Cerebellum (tissue), 4 donors: ENCODE measurements at places on chromosomes 3 and 15. TPM values are rescaled to one million over a fixed set of nuclear protein-coding genes. Genes with fewer than 3 reads are reported as not detected.

The PLSCR2 gene
- not detected for total RNA-seq

The EFL1 gene
- 25.2 TPM for total RNA-seq

The ABCF3 gene
- total RNA-seq, result 52.9 TPM

The ZNF609 gene
- 37.7 TPM for total RNA-seq

- DNase-seq, result no peak
Measured at GRCh38 chr3:167054926-167055325, 325.2 kb downstream of the ZBBX start.

DNA sequence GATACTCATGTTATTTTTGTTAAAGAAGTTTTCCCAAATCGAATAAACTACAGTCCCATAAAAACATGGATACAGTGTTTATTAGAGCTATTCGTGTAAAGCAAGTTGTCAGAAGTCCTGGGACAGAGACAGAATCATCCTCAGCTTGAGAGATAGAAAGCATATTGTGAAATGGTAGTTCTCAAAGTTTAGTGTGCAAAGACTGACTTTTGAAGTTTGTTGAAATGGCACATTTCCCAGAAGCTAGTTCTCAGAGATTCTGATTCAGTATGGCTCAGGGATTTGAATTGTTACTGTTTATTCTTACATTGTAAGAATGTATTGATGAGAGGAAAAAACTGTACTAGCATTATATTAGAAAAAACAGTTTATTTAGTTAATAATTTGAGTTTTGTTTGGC is 22.1 kb downstream of the GABRR3 start:
- no peak for DNase-seq

GRCh38 chr15:28456476-28457395 is 76.0 kb downstream of the GOLGA8G start:
- DNase-seq, result no peak

- DNase-seq, result no peak
Measured at GRCh38 chr3:142574665-142575064, 3.9 kb downstream of the ATR start.

DNA sequence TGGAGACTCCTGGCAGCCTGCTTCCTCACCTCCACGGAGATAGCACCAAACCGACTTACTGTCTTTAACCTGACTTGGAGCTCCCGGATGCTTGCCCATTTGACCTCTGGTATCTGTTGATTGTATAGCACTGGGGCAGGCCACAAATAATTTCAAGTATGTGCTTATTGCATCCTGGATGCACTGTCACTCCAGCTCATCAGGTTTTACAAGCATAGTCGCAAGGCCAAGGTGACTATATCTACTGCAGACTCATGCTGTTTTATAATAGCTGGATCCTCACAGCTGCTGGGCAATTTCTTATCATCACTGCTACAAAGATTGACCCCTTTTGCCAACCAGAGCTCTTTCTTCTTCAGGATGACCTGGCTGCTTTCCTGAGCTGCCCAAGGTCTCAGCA is 45.6 kb downstream of the PEX5L start:
- no peak for DNase-seq

GRCh38 chr3:36812240-36812639 is 47.9 kb upstream of the DCLK3 start:
- DNase-seq, result no peak

DNA sequence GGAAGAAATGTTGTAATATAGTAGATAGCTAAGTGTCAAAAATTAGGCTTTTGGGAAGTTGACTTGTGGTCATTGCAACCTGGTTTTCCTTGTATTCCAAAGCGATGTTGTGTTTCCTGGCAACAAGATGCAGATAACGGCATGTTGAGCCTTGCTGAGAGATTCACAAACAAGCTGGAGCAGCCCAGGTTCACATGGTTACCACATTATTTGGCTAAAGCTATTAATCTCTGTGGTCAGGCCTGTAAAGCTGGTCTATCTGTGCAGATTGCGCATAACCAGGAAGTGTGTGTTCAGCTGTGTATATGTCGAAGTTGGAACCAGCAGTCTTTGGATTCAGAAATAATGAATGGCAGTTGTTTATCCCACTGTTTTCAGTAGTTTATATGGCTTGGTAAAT is 6.6 kb downstream of the TIPARP start:
- no peak for DNase-seq

DNA sequence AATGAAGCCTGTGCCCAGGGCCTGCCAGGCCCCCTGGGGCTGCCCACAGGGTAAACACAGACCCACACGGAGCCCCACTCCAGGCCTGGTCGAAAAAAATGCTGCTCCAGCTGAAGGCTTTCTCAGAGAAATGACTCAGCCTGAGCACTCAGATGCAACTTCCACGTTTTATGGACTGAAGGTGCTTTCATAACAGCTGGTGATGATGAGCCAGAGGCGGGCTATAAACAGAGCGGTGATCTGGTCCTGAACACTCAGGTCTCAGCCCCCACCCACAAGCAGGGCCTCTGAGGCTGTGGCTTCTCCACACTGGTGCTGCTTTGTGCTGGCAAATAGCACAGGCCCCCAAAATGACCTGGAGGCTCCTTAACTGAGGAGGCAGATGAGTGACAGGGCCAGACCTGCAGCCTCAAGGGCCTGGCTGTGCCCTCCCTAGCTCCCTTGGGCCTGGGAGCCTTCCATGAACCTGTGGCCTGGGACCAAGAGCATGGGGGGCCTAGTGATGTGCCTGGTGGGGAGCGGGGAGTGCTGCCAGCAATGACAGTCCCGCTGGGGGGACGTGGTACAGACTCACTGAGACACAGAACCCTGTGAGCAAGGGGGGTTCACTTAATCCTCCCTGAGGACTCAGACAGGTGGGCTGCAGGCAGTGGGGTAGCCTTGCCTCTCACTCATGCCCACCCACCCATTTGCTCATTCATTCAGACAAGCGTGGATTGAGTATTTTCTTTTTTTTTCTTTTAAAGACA is 23.0 kb upstream of the FURIN start:
- DNase-seq, result no peak

GRCh38 chr3:158508481-158508880 is 62.5 kb upstream of the MLF1 start:
- no peak for DNase-seq
